IPS DF 6.9 (cell line): ENCODE measurements at places on chromosomes 11 and 22.
A peak's percentile ranks its signal among the peaks of the same experiment; 100 is the strongest.

- H3K4me3 ChIP-seq, result no peak overlapping the region
- peaks cover 55% of the 10 kb centered on the region for H3K27me3 ChIP-seq
- no peak overlapping the region for H3K27ac ChIP-seq
- H3K4me1 ChIP-seq, result peaks cover 3% of the 10 kb centered on the region; the same call in 1 of the 2 replicates
- no peaks in the 10 kb centered on the region; the same call in 1 of the 2 replicates for H3K36me3 ChIP-seq
- no peak for DNase-seq
Measured at GRCh38 chr11:16603245-16603644, 135.2 kb upstream of the C11orf58 start.

DNA sequence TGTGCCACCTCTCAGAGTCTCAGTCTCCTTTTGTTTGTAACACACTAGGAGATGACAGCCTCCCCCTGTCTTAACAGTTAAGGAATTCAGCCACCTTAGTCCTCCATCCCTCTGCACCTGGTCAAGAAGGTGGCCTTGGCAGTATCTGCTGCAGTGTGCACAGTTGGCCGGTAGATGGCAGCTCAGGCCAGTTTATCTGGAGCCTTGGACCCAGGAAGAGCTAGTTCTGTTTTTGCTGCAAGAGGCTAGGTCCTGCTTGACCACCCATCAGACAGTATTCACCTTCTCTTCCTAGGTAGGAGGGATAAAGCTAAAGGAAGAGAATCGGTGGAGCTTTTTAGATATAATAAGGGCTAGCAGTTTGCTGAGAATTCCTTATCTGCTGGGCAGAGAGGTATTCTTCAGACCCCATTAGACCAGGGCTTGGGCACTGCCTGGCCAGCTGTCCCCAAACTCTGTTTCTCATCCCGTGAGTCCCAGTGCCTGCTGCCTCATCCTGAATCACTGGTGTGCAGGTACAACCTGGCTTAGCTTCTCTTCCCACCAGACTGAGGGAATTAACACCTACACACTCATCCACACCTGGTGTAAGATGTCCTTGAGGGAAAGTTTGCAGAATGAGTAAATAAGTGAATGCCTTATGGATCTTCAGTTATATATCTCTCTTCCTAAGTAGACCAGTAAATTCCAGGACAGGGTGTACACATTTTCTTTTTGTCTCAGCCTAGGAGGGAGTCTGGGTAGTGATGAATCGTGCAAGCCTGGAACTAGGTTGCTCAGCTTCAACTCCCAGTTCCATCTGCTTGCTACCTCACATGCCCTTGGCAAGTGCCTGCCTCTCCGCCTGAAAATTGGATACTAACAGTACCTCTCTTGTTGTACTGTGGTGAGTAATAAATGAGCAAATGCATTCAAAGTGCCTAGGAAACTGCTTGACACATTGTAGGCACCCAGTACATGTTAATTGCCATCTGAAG is 70.8 kb upstream of the NARS2 start:
- no peaks in the 10 kb centered on the region for H3K36me3 ChIP-seq
- no peak overlapping the region for H3K4me3 ChIP-seq
- H3K4me1 ChIP-seq, result no peaks in the 10 kb centered on the region; the same call in 1 of the 2 replicates
- H3K27me3 ChIP-seq, result no peaks in the 10 kb centered on the region
- peak; percentile 67 for DNase-seq

- no peaks in the 10 kb centered on the region for H3K36me3 ChIP-seq
- DNase-seq, result no peak
- H3K4me3 ChIP-seq, result no peak overlapping the region
- no peak overlapping the region for H3K27ac ChIP-seq
- H3K4me1 ChIP-seq, result peaks cover 3% of the 10 kb centered on the region; the same call in 1 of the 2 replicates
- H3K27me3 ChIP-seq, result no peaks in the 10 kb centered on the region
Measured at GRCh38 chr22:50084080-50084477, 1.1 kb downstream of the MLC1 start.

- no peak for DNase-seq
- no peak overlapping the region for H3K27ac ChIP-seq
- H3K36me3 ChIP-seq, result no peaks in the 10 kb centered on the region
- H3K4me3 ChIP-seq, result no peak overlapping the region
- H3K4me1 ChIP-seq, result peaks cover 1% of the 10 kb centered on the region; the same call in 1 of the 2 replicates
Measured at GRCh38 chr11:46305295-46305694, 27.8 kb downstream of the CREB3L1 start.

GRCh38 chr22:25094579-25094978 is 105.1 kb upstream of the CRYBB3 start:
- H3K4me1 ChIP-seq, result peaks cover 4% of the 10 kb centered on the region; the same call in 1 of the 2 replicates
- no peak overlapping the region for H3K4me3 ChIP-seq
- no peak overlapping the region for H3K27ac ChIP-seq

- H3K36me3 ChIP-seq, result no peaks in the 10 kb centered on the region
- no peak overlapping the region for H3K4me3 ChIP-seq
- no peaks in the 10 kb centered on the region for H3K4me1 ChIP-seq
- no peak overlapping the region for H3K27ac ChIP-seq
Measured at GRCh38 chr11:107689317-107690202, 22.3 kb downstream of the SLN start.
